ENCODE measurements at places on chromosomes 2 and 18. TPM values are rescaled to one million over a fixed set of nuclear protein-coding genes. Genes with fewer than 3 reads are reported as not detected.

DNA sequence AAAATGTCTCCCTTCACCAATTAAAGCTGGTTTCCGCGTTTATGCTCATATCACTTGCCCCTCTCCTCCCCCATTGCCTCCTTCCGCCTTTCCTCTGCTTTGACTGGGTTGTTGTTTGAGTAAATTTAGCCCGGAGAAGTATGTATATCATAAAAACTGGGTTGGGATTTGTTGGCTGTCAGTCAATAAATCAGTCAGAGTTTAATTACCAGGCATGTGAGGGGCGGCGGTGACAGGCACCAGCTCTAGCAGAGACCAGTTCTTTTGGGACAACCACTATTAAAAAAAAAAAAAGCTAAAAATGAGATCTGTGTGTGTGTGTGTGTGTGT, 382.4 kb upstream of the SMIM21 start:
- no peak overlapping the region for H3K27ac ChIP-seq
- DNase-seq, result no peak
- no peaks in the 10 kb centered on the region for H3K36me3 ChIP-seq
- no peaks in the 10 kb centered on the region for H3K4me1 ChIP-seq

DNA sequence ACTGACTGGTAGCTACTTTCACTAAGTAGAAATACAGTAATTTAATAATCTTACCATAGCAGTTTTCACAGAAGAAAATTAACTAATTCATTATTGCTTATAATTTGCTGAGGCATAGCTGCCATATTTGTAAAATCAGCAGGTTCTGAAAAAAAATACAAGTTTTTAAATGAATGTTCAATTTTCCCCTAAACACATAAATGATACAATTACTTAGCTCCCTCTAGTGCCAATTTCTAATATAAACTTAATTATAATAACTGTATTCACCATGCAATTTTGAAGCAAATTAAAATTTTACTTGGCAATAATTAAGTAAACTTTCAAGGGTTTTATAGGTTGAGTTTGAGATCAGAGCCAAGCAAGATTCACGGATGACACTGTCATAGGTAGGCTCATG, 1321.6 kb upstream of the ACVR2A start:
- DNase-seq, result no peak
- H3K4me3 ChIP-seq, result no peak overlapping the region
- H3K4me1 ChIP-seq, result no peaks in the 10 kb centered on the region
- no peaks in the 10 kb centered on the region for H3K36me3 ChIP-seq
- no peaks in the 10 kb centered on the region for H3K27me3 ChIP-seq

- peaks cover 18% of the 10 kb centered on the region for H3K4me1 ChIP-seq
- H3K27ac ChIP-seq, result no peak overlapping the region
- H3K4me3 ChIP-seq, result no peak overlapping the region
- peaks cover 9% of the 10 kb centered on the region for H3K36me3 ChIP-seq
Observed at GRCh38 chr2:136347981-136348380, 230.0 kb upstream of the CXCR4 start.

DNA sequence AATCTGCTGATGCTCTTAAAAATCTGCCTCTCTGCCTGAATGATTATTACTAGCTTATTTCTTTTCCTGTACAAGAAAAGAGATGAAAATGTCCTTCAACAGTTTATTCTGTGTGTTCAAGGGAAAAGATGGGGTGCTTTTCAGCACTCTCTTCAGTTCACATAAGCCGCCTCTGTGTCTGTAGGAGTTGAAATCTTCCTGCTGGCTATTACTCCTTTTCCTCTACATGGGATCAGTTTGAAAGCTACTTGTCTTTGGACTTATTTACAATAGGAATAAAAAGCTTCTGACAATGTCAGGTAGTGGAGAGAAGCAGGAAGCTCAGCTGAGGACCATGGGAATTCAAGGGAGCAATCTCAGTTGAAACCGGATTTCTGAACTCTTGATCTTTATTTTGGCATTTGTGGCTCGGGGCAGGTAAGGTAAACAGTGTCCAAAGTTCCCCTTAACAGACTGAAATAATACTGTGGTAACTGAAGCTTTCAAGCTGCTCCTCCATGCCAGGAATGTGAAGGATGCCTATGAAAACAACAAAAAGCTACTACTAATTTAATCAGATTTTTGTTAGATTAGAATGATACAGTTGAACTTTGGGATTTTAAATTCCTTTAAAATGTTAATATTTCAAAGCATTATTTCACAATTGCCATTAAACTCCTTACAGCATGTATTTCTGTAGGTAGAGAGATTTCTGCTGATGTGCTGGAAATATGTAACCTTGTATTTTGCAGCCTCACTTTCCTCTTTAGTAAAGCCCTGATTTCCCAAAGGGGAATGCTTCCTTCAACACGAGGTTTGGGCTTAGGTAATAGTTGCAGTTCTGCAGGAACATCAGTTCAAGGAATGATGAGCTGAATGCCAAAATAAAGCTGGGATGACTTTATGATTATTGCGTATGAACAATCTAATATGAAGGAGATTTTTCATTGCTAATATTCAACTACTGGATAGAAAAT, 43.6 kb downstream of the MAPRE2 start:
- no peak overlapping the region for H3K27ac ChIP-seq
- no peak for DNase-seq
- no peaks in the 10 kb centered on the region for H3K27me3 ChIP-seq
- H3K4me1 ChIP-seq, result peaks cover 11% of the 10 kb centered on the region

GRCh38 chr2:238581126-238581525, 154.4 kb downstream of the ASB1 start:
- H3K27ac ChIP-seq, result no peak overlapping the region
- H3K4me1 ChIP-seq, result no peaks in the 10 kb centered on the region
- peaks cover 7% of the 10 kb centered on the region for H3K27me3 ChIP-seq
- DNase-seq, result no peak
- no peaks in the 10 kb centered on the region for H3K36me3 ChIP-seq

DNA sequence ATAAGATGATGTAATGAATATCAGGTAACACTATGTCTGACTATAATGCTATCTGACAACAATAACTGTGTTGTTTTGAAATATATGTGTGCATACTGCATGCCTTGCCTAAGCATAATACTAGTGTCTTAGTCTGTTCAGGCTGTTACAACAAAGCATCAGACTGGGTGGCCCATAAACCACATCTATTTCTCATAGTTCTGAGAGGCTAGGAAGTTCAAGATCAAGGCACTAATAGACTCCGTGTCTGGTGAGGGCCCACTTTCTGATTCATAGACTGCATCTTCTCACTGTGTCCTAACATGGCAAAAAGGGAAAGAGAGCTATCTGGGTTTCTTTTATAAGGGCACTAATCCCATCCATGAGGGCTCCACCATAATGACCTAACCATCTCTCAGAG, 80.1 kb downstream of the SUCLG1 start:
- no peak overlapping the region for H3K4me3 ChIP-seq
- DNase-seq, result no peak
- peaks cover 11% of the 10 kb centered on the region for H3K27me3 ChIP-seq
- H3K36me3 ChIP-seq, result no peaks in the 10 kb centered on the region
- no peaks in the 10 kb centered on the region for H3K4me1 ChIP-seq
- H3K27ac ChIP-seq, result no peak overlapping the region

DNA sequence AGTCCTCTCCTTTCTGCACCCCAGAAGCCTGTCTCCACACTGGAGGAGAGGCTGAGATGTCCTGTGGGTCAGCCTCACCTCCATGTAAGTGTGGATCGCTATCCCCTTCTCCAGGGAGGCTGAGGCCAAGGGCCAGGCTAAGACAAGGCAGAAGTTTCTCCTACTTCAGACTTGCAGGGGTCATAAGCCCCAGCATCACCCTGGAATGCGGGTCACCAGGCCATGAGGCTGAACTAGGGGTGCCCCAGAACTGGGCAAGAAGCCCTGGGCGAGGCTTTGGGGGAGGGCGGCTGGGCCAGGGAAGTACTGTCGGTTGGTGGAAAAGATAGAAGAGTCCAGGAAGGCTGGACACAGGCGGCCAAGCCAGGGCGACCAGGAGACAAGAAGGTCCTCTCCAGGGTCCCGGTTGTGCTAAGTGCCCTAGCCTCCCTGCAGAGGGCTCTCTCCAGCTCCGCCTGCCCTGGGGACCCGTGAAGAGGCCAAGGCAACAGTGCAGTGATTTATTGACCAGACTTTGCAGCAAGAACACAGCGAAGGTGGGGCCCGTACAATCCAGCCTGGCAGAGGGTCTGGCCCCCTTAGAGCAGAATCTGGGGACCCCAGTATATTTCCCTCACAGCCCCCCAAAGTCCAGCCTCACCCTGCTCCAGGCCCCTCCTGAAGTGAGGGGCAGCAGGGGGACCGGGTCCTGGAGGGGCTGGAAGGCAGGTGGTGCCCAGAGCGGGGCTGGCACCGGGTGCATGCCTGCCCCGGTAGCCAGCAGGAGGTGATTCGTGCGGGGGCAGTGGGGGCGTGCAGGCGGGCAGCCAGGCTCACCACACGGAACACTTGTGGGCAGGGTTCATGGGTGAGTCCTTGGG, 8.1 kb downstream of the ECEL1 start:
- H3K4me3 ChIP-seq, result no peak overlapping the region
- no peak for DNase-seq
- H3K27me3 ChIP-seq, result peaks cover 18% of the 10 kb centered on the region
- no peaks in the 10 kb centered on the region for H3K36me3 ChIP-seq
- no peaks in the 10 kb centered on the region for H3K4me1 ChIP-seq
- no peak overlapping the region for H3K27ac ChIP-seq

UGT1A10 gene
- total RNA-seq, result not detected

IGFBP5 gene
- not detected for total RNA-seq

SEPTIN10 gene
- total RNA-seq, result 8.4 TPM

KCNS3 gene
- total RNA-seq, result 0.17 TPM

DLGAP1 gene
- 0.45 TPM for total RNA-seq

MC5R gene
- total RNA-seq, result not detected

CCL20 gene
- 72.0 TPM for total RNA-seq

VIL1 gene
- not detected for total RNA-seq
